ENCODE measurements at places on chromosomes 3 and 15.

DNA sequence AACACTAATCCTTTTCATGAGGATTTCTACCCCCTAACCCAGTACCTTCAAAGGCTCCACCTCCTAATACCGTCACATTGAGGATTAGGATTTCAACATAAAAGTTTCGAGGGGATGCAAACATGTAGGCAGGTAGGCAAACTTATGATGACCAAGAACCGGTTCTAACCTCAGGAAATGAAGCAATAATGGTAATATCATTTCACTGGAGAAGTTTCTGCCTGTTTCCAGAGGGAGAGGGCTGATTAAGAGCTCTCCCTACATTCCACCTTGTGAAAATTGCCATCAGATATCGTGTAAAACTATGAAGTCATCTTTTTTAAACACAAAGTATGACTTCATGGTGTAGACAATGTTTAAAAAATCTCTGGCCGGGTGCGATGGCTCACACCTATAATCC, 31.6 kb downstream of the NKIRAS1 start:
- no peak for DNase-seq

DNA sequence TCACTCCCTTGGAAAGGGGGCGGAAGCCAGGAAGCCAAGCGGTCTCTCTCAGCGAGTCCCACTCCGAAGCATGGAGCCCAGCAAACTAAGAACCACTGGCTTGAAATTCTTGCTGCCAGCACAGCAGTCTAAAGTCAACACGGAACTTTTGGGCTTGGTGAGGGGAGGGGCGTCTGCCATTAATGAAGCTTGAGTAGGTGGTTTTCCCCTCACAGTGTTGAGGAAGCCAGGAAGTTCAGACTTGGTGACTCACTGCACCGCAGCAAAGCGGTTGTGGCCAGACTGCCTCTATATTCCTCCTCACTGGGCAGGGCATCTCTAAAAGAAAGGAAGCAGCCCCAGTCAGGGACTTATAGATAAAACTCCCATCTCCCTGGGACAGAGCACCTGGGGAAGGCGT, 665.4 kb upstream of the CBLB start:
- no peak for DNase-seq

GRCh38 chr3:37024820-37025405, 31.6 kb downstream of the MLH1 start:
- no peak for DNase-seq

GRCh38 chr3:171841620-171842000, 1.5 kb upstream of the TMEM212 start:
- no peak for DNase-seq

- DNase-seq, result no peak
These were observed 26.0 kb downstream of the UBE2E1 start for GRCh38 chr3:23831517-23832394.

DNA sequence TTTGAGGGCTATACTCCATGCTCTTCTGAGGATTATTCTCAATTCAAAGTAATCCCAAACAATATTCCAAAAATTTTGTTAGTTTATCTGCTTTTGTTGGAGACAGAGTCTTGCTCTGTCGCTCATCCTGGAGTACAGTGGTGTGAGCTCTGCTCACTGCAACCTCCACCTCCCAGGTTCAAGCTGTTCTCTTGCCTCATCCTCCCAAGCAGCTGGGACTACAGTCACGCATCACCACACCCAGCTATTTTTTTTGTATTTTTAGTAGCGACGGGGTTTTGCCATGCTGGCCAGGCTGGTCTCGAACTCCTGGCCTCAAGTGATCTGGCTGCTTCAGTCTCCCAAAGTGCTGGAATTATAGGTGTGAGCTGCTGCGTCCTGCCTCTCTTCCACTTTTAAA, 39.1 kb downstream of the MEF2A start:
- no peak for DNase-seq

- DNase-seq, result no peak
These were observed 44.8 kb upstream of the HES1 start for GRCh38 chr3:194091141-194091540.

Measured in NCI-H2029 treated with DMSO at 0.1 percent for 48 hours (cell line).